ENCODE measurements at places on chromosomes 2 and 18. TPM values are rescaled to one million over a fixed set of nuclear protein-coding genes. Genes with fewer than 3 reads are reported as not detected.

DNA sequence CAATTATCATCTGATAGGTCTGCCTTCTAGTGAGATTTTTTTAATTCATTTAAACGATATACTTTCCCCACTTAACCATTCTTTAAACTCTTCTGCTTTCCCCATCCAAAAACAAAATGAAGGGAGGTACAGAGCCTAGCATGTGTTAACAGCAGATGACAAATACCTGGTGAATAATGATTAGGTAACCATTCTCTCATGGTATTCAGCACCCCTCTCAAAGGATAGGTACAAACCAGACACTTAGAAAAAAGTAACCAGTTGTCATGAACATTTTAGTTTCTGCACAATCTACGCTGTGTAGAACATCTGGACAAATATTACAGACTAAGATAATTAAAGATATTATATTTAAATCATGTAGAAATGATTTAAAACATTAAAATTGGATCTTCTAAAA is 56.3 kb downstream of the DNAH7 start:
- no peak overlapping the region for H3K27ac ChIP-seq
- no peaks in the 10 kb centered on the region for H3K36me3 ChIP-seq
- no peaks in the 10 kb centered on the region for H3K4me1 ChIP-seq
- DNase-seq: no peak
- peaks cover 3% of the 10 kb centered on the region for H3K27me3 ChIP-seq

GRCh38 chr2:64850642-64851041 is 138.6 kb upstream of the SLC1A4 start:
- no peak for DNase-seq
- H3K4me3 ChIP-seq: no peak overlapping the region
- no peaks in the 10 kb centered on the region for H3K27me3 ChIP-seq

DNA sequence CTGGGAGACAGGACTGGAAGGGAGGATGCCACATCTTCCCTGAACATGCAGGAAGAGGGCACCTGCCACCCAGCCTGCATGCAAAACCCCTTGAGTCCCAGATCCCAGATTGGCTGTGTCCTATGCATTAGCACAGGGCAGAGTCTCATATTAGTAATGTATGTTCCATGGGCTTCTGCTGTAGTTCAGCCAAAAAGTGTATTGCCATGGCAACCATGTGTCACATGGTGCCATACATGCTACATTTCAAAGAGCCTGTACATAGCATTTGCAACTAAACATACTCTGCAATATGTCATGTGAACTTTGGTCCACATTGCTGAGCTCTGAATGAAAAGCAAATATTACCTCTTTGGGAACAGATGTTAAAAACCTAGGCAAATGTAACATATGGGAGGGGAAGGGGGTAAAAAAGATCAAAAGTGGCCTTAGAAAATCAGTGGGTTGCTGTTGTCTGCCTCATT is 78.4 kb downstream of the DPP4 start:
- H3K27me3 ChIP-seq: no peaks in the 10 kb centered on the region
- H3K36me3 ChIP-seq: no peaks in the 10 kb centered on the region
- peaks cover 2% of the 10 kb centered on the region for H3K4me1 ChIP-seq
- no peak overlapping the region for H3K4me3 ChIP-seq

DNA sequence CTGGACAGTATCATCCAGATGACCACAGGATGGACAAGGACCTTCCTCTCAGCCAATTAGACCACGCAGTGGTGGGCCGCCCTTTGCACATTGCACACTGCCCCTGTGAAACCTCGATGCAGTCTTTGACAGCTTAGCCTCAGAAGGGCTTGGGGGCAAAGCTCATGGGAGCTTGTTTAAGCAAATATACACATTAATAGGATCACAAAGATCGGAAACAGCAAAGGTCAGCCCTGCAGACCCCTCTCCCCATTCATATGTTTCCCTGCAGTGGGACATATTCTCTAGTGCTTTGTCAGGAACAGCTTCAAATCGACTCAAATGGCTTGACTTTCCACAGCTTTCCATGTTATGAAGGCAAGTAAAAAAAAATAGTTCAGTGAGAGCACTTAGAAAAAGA is 189.6 kb upstream of the LYPD1 start:
- H3K4me1 ChIP-seq: no peaks in the 10 kb centered on the region
- no peak overlapping the region for H3K4me3 ChIP-seq
- DNase-seq: no peak

Gene CD8B2
- total RNA-seq: not detected

GRCh38 chr2:205361272-205361671 is 321.0 kb upstream of the NRP2 start:
- H3K4me1 ChIP-seq: no peaks in the 10 kb centered on the region
- no peak for DNase-seq
- H3K27ac ChIP-seq: no peak overlapping the region
- no peaks in the 10 kb centered on the region for H3K36me3 ChIP-seq
- H3K27me3 ChIP-seq: no peaks in the 10 kb centered on the region
- H3K4me3 ChIP-seq: no peak overlapping the region

GRCh38 chr2:127893494-127893893 is 7.7 kb upstream of the AMMECR1L start:
- no peak overlapping the region for H3K4me3 ChIP-seq
- H3K27me3 ChIP-seq: no peaks in the 10 kb centered on the region
- no peak for DNase-seq
- no peak overlapping the region for H3K27ac ChIP-seq
- no peaks in the 10 kb centered on the region for H3K36me3 ChIP-seq
- no peaks in the 10 kb centered on the region for H3K4me1 ChIP-seq

Gene FZD7
- 0.29 TPM for total RNA-seq

GRCh38 chr2:201118121-201118960 is 2.4 kb downstream of the CFLAR start:
- H3K36me3 ChIP-seq: peaks cover 2% of the 10 kb centered on the region
- H3K27me3 ChIP-seq: no peaks in the 10 kb centered on the region
- peak overlapping the region; percentile 99 for H3K4me3 ChIP-seq
- DNase-seq: peak; percentile 90
- H3K27ac ChIP-seq: peak overlapping the region; percentile 88

GRCh38 chr2:133602538-133602937 is 34.3 kb upstream of the NCKAP5 start:
- no peaks in the 10 kb centered on the region for H3K27me3 ChIP-seq
- no peak overlapping the region for H3K4me3 ChIP-seq
- H3K4me1 ChIP-seq: peaks cover 3% of the 10 kb centered on the region

Gene CHRNG
- total RNA-seq: not detected

GRCh38 chr2:67871686-67872412 is 191.0 kb downstream of the C1D start:
- H3K4me1 ChIP-seq: peaks cover 38% of the 10 kb centered on the region
- no peaks in the 10 kb centered on the region for H3K27me3 ChIP-seq
- no peaks in the 10 kb centered on the region for H3K36me3 ChIP-seq
- peak; percentile 84 for DNase-seq
- no peak overlapping the region for H3K4me3 ChIP-seq
- H3K27ac ChIP-seq: peak overlapping the region; percentile 100

Gene SLC4A5
- total RNA-seq: 0.97 TPM

- H3K27ac ChIP-seq: no peak overlapping the region
- H3K4me1 ChIP-seq: no peaks in the 10 kb centered on the region
- no peak for DNase-seq
- H3K27me3 ChIP-seq: no peaks in the 10 kb centered on the region
- H3K36me3 ChIP-seq: no peaks in the 10 kb centered on the region
Measured at GRCh38 chr2:22486343-22486742, 898.6 kb upstream of the KLHL29 start.

DNA sequence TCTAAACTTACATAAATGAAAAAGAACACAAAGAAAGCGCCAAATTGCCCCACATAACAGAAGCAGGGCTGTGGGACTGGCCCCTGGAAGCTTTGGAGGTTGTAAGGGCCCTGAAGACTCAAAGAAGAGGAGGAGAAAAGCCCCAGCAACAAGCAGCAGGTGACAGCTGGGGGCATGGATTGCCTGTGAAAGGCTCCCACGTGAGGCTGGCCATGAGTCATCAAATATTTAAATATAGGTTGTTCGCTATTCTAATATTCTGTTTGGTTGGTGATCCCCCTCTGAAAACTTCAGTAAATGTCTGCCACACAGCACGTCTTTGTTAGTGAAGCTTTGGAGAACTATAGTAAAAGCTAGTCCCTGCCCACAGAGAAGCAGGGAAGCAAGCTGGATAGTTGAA is 132.4 kb downstream of the MREG start:
- no peaks in the 10 kb centered on the region for H3K27me3 ChIP-seq
- no peaks in the 10 kb centered on the region for H3K36me3 ChIP-seq
- H3K4me3 ChIP-seq: no peak overlapping the region
- H3K27ac ChIP-seq: no peak overlapping the region

DNA sequence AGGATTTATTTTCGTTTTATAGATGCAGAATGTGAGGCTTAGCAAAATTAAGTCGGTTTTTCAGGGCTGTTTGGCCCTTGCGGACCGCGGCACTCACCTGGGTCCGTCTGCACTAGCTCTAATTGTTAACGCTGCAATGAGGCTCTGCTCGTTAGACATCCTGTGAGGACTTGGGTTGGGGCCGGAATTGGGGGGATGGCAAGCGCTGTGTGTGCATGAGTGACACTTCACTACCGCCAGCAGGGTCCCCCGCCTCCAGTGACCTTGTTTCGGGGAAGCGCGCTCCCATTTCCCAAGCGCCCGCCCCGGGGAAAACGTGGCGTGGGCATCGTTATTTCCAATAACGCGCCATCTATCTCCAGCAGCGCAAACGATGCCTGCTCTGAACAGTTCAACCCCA is 54.2 kb downstream of the KCNG2 start:
- H3K4me3 ChIP-seq: no peak overlapping the region
- H3K36me3 ChIP-seq: no peaks in the 10 kb centered on the region
- H3K27me3 ChIP-seq: no peaks in the 10 kb centered on the region
- DNase-seq: no peak
- no peak overlapping the region for H3K27ac ChIP-seq

GRCh38 chr2:107418708-107419107 is 408.0 kb upstream of the RGPD4 start:
- DNase-seq: no peak
- no peaks in the 10 kb centered on the region for H3K4me1 ChIP-seq
- no peak overlapping the region for H3K4me3 ChIP-seq
- no peak overlapping the region for H3K27ac ChIP-seq

Gene APCDD1
- total RNA-seq: 0.95 TPM

- H3K36me3 ChIP-seq: no peaks in the 10 kb centered on the region
- no peak for DNase-seq
- H3K4me1 ChIP-seq: no peaks in the 10 kb centered on the region
- no peak overlapping the region for H3K4me3 ChIP-seq
Measured at GRCh38 chr2:1538663-1539062, 125.4 kb downstream of the TPO start.

DNA sequence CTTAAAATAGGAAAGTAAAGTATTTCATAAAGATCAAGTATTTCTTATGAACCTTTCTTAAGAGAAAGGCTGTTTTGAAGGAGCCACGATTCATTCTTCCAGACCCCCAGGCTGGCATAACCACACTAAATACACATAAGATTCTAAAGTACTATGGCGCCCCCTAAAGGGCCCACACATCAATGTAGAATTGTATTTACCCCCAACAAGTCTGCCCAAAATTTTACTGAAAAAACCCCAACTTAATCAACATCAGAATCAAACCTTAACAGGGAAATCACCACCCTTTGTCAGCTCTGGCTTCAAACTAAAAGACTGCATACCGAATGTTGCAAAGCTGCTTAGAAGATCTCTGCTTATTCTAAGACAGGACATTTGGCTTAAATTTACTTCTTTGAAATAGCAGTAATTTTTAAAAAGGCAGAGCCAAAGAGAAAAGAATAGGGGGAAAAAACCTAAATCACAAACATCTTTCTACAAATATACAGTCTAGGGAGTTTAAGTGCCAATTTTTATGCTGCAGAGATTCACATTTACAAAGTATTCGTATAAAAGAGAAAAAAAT is 20.4 kb upstream of the BCL2 start:
- no peak overlapping the region for H3K4me3 ChIP-seq
- no peak overlapping the region for H3K27ac ChIP-seq
- H3K4me1 ChIP-seq: no peaks in the 10 kb centered on the region
- H3K27me3 ChIP-seq: no peaks in the 10 kb centered on the region
- DNase-seq: peak; percentile 40
- H3K36me3 ChIP-seq: peaks cover 15% of the 10 kb centered on the region

Gene LHCGR
- not detected for total RNA-seq

DNA sequence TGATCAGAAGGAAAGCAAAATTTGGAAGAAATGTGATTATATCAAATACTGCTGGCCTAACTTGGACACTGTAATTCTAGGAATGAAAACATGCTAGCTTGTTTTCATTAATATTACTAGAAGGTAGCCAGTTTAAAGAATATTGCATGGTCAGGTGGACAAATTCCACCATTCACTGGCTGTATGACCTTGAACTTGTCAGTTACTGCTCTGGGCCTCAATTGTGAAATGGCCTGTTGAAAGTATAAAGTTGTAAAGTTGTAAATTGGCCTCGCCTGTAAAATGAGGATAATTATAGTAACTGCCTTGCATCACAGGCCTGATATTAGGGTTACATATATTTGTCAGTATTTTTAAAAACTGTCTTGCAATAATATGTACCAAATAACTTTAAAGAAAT is 398.4 kb upstream of the CHST9 start:
- no peaks in the 10 kb centered on the region for H3K36me3 ChIP-seq
- no peak overlapping the region for H3K4me3 ChIP-seq
- no peak for DNase-seq
- no peaks in the 10 kb centered on the region for H3K4me1 ChIP-seq
- H3K27me3 ChIP-seq: no peaks in the 10 kb centered on the region

Gene DTNA
- total RNA-seq: 15.3 TPM

Gene EFR3B
- 0.77 TPM for total RNA-seq

GRCh38 chr2:239029958-239030357 is 182.1 kb downstream of the TWIST2 start:
- no peak for DNase-seq
- no peaks in the 10 kb centered on the region for H3K36me3 ChIP-seq
- no peaks in the 10 kb centered on the region for H3K4me1 ChIP-seq
- H3K27me3 ChIP-seq: no peaks in the 10 kb centered on the region
- H3K27ac ChIP-seq: no peak overlapping the region

- no peaks in the 10 kb centered on the region for H3K36me3 ChIP-seq
- no peak overlapping the region for H3K27ac ChIP-seq
- DNase-seq: no peak
- peaks cover 7% of the 10 kb centered on the region for H3K27me3 ChIP-seq
- no peaks in the 10 kb centered on the region for H3K4me1 ChIP-seq
- H3K4me3 ChIP-seq: no peak overlapping the region
Measured at GRCh38 chr2:72127401-72128058, 20.1 kb downstream of the CYP26B1 start.

DNA sequence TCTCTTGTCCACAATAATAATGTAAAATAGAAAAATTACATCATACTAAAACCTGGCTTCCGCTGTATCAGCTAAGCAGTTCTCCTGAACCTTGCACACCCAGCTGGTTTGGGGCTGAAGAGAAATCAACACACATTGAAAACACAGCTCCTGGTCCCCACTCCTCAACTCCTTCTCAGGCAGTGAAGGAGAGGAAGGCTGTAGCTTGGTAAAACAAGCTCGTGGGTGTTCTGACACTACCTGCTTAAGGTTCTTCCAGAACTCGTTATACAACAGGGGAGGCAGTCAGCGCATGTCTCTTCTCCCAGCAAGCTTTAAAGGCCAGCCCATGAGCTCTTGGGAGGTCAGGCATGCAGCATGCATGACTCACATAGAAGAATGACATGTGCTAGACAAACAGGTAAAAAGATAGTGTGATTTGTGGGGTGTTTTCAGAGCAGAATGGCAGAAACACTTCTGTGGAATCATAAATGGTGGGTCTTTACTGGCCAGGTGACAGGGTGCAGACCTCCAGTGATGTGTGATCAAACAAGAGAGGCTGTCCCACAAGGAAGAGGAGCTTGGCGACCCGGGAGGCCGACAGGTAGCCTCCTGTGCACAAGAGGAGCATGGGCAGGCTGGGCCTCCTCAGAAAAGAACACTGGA is 69.1 kb downstream of the UXS1 start:
- no peaks in the 10 kb centered on the region for H3K36me3 ChIP-seq
- no peaks in the 10 kb centered on the region for H3K27me3 ChIP-seq
- H3K4me1 ChIP-seq: no peaks in the 10 kb centered on the region
- H3K4me3 ChIP-seq: no peak overlapping the region
- DNase-seq: no peak
- no peak overlapping the region for H3K27ac ChIP-seq
